Fibroblast of upper back skin (primary cell): ENCODE measurements at places on chromosomes 1 and 21.

DNA sequence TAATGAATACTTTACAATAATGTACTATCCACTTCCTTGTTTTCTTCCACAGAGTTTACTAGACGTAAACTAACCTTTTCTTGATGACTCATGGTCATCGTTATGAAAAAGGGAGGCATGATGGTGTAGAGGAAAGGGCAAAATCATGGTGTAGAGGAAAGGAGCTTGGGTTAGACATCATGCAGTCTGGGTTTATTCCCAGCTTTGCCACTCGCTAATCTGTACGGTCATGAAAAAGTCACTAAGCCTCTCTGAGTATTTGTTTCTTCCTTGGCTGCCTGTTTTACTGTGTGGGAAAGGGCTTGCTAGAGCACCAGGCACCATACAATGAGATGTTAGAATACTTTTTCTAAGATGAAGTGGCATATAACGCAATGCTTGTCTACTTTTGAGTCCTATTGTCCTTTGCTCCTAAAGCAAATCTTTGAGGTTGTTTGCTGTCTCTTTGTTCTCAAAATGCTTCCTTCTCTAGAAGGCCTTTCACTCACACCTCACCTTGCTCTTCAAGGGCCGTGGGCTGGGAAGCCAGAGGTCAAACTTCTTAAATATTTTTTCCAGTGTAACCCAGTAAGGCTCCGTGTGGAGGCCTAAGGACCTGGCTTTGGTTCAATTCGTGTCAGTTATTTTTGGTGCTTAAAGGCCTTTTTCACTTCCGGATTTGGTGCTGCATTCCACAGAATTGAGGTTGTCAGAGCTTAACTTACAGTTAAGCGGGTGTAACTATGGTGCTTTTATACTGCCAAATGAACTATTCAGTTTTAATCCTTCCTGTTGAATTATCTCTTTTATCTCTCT is 9.9 kb upstream of the ETV3 start:
- DNase-seq = peak; percentile 36

DNA sequence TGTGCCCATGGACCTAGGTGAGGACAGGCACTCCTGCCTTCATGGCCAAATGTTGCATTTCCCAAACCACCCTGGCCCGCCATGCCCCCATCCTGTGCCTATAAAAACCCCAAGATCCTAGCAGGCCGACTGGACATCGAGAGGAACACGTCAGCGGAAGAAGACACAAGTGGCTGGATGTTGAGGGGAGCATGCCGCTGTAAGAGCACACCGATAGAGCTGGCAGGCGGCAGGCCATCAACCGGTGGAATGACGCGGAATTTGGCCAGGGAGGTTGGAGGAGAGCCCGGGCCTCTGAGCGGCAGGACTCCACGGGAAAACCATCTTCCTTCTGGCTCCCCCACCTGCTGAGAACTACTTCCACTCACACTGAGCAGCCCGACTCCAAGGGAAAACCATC is 361.1 kb upstream of the TMPRSS15 start:
- no peak for DNase-seq

GRCh38 chr1:7489586-7489985 is 281.5 kb upstream of the VAMP3 start:
- DNase-seq = no peak

DNA sequence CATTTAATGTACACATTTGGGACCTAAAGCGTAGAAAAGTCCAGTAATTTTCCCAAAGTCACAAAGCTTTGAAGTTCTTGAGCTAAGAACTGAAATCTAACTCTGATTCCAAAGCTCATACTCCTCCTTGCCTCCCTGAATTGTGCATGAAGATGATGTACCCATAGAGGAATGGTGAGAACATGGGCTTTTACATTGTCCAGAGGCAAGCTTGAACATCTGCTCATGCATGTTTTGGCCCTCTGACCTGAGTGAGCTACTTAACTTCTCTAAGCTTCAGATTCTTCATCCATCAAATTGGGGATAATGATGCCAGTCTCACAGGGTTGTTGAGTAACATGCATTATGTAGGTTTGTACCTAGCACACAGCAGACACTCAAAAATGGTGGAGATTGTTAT is 258.4 kb upstream of the HOOK1 start:
- no peak for DNase-seq

DNA sequence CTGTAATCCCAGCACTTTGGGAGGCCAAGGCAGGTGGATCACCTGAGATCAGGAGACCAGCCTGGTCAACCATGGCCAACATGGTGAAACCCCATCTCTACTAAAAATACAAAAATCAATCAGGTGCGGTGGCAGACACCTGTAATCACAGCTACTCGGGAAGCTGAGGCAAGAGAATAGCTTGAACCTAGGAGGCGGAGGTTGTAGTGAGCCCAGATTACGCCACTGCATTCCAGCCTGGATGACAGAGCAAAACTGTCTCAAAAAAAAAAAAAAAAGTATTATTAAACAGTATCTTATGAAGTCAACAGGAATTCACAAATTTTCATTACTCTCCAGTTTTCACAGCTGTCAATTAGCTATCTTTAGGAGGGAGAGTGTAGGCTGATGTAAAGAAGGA is 3.8 kb downstream of the ACBD6 start:
- DNase-seq = peak; percentile 10

- no peak for DNase-seq
Observed at GRCh38 chr1:19988267-19989006, 9.0 kb upstream of the PLA2G2A start.

DNA sequence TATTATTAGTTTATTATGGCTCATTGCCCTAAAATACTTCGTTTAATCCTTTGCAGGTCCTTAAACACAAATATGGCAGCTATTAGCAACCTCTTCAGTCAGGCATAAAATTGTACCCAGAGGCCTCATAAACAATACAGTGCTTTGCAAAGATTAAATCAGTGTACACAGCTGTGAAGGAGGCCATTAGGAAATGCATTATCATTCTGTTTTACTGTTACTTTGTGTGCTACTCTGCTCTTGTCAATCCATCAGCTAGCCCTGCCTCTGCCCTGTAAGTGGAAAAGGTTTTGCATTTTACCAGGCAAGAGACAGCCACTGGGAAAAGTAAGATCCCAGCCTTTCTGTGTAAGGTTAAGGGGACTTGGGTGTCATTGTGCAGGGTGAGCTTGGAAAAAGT is 415.7 kb upstream of the DAB1 start:
- no peak for DNase-seq

- DNase-seq = no peak
Observed at GRCh38 chr1:152836870-152837269, 5.8 kb upstream of the LCE6A start.

DNA sequence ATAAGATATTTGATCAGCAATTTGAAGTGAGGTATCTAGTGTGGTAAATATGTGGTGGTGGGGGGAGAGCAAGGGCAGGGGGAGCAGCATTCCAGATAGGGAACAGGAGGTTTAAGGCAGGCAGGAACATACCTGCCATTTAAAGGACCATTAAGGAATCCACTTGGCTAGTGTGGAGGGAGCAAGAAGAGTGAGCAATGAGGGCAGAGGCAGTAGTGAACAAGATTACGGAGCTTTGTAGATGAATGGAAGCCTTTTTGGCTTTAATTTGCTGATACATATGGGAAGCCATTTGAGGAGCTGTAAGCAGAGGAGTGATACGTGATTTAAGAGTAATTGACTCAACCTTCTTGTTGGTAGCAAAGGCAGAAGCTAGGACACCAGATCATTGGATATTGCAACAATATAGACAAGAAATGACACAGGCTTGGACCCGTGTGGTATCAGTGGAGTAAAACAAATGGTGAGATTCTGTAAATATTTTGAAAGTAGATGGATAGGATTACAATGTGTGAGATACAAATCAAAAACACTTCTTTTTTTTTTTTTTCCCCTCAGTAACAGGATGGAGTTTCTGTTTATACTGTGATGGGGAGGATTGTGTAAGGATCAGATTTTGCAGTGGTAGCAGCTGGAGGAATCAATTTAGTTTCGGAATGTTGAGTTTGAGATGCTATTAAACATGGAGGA is 73.8 kb upstream of the B3GALT2 start:
- no peak for DNase-seq

- DNase-seq = peak; percentile 70
Observed at GRCh38 chr1:65687428-65688214, 105.1 kb upstream of the PDE4B start.

DNA sequence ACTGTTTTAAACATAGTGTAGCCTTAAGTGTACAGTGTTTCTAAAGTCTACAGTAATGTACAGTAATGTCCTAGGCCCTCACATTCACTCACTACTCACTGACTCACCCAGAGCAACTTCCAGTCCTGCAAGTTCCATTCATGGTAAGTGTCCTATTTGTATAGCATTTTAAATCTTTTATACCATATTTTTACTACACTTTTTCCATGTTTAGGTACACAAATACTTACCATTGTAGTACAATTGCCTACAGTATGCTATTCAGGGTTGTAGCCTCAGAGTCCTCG is 3.6 kb upstream of the S100A10 start:
- no peak for DNase-seq

DNA sequence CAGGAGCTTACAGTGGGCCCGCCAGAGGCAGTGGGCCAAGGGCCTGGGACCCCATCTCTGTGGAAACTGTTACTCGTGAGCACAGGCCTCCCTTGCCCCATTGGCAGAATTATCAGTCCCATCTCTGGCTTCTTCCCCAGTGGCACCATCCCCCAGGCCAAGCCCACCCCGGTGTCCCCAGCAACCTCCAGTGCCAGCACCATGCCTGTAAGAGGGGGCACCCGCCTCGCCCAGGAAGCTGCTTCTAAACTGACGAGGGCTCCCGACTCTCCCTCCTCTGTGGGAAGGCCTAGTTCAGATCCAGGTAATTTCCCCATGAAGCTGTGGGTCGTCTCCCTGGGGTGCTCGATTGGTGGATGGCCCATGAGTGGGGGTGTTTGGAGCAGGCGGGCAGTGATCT is 46.8 kb downstream of the TNFRSF8 start:
- DNase-seq = no peak

DNA sequence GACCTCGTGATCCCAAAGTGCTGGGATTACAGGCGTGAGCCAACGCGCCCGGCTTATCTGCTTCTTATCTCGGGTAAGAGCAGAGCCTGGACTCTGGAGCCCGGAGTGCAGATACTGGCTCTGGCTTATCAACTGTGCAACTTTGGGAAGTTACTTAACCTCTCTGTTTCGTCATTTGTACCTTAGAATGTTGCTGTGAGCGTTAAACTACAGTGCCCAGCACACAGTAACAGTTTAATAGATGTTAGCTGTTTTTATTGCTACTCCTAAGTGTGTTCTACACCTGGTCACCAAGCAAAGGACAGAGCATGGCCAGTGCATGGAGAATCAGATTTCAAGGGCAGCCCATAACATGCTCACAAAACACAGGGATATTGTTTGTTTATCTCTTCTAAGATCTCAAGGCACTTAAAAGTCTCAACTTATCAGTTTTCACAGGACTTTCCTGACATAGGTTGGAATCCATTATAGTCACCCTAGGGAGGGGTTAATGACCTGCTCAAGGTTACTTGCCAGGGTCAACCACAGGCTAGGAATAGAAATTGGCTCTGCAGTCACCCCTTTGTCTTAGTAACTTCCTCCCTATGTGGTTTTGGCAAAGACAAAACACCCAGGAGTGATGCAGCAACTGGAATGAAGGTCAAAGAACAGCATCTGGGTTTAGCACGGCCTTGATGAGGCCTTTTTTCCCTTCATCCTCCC is 22.5 kb upstream of the SRP9 start:
- peak; percentile 93 for DNase-seq

DNA sequence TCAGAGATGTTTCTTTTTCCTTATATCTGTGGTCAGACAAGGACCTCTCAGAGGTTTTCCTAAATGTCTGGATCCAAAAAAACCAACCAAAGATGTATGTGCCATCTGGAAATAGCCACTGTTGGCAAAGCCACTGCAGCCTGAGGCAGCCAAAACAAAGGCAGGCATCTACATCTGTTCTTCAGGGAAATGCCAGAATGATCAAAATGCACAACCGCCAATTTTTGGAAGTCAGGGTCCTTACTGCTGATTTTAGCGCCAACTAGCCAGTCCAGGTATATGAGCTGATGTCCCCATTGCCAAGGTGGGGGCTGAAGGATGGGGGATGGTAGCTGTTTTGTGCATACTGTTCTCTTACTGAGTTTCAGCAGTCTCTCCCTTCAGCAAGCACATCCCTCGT is 45.9 kb downstream of the SYT14 start:
- no peak for DNase-seq

DNA sequence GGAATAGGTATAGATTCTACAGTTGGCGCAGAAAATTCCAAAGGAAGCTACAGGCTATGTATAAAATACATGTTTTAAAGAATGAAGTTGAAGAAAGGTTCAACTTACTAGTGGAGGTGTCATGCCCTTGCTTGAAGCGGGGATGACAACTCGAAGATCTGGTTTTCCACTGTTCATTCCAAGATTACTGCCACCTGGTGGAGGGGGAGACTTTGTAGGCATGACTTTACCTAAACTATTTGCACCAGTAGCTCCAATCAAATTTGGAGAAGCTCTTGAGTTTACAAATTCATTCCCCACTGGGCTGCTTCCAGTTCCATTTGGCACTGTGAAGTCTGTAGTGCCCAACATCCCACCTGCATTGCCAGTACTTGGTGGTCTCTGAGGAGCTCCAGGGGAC is 81.7 kb downstream of the AXDND1 start:
- no peak for DNase-seq

DNA sequence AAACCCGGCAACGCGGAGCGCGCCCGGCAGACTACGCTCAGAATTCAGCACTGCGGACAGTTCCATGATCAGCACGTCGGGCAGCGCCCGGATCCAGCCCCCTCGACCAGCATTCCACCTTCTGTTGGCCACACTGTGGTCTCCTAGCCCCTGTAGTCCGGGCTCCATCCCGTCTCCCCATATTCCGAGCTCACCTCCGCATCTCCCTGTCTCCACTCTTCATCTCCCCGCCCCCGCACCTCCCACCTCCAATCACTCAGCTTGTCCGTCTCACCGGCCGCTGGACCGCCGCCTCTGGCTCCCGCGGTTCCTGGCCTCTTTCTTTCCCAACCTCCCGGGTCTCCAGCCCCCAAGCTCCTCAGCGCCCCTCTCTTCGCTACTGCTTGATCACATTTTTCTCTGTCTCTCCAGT is 500 bp downstream of the EPHA10 start:
- DNase-seq = peak; percentile 40

DNA sequence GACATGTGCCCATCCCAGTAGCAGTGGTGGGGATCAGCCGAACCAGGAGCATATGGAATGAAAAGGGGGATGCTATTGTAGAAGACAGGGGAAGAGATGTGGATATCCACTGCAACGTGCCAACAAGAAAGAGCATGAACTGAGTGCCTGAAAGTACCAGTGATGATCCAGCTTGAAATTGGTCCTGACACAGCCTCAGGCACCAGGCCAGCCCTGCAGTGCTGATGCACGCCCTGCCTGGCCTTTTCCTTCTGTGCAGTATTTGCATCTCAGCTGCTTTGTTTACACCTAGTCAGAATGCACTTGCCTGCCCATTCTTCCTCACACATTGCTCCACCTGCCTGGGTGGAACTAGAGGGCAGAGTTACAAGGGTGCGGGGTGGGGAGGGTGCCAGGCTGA is 50.3 kb upstream of the ARTN start:
- DNase-seq = no peak

- no peak for DNase-seq
Observed at GRCh38 chr1:158003406-158003800, 10.0 kb downstream of the KIRREL1 start.

- no peak for DNase-seq
Observed at GRCh38 chr1:112514901-112515300, 6.1 kb downstream of the WNT2B start.
